Activated CD8-positive, alpha-beta memory T cell treated with anti-CD3 and anti-CD28 coated beads for 1 hour (primary cell): ENCODE measurements at places on chromosomes 12 and 14.

DNA sequence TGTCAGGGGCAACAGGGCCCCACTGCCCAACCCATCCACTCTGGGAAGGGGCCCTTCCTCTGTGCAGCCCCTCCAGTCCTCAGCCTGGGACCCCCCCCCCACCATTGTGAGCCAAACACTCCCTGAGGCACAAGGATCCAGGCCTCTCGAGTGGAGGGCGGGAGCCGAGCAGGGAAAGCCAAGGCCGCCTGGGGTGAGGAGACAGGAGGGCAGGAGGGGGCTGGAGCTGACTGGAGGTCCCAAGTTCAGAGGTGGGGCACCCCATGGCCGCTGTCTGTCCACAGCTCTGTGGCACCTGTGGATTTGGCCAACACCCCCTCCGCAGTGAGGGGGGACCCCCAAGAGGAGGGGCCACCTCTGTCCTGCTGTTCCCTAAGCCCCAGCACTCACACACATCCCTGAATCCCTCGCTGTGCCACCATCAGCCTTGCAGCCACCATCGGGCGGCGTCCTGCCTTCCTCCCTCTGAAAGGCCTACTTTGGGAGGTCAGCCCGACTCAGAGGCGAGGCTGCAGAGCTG is 25.4 kb upstream of the C14orf180 start:
- no peak for DNase-seq

DNA sequence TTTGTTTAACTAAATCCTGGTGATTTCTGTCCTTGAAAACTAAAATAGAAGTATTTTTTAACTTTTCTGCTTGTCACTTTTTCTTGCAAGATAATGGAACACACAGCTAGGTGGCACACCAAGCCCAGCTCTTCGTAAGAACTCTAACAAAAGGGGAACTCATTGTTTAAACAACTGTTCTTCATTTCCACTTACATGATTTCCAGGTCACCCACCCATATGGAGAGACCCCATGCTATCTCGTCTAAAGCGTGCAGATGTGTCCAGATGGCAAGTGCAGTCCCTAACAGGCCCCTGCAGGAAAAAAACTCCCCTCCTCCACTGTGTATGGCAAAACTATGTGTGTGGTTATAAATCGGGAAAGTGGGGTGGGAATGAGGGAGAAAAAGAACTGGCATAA is 43.3 kb upstream of the NT5DC3 start:
- no peak for DNase-seq

DNA sequence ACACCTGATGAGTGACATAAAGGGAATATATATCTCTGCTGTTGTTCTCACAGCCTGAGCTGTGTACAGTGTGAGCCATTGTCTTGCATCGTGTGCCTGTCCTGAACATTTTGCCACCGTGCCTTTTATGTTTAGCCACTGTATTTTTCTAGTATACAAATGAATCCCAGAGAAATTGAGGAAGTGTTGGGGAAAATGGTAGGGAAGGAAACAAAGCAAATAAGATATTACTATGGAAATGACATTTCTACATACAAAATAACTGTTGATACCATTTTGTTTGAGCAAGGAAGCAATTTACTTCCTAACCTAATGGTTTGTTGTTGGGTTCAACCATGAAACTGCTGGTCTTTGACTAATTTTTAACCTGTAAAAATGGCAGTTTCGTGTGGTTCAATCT is 5.5 kb downstream of the PSMA6 start:
- no peak for DNase-seq

DNA sequence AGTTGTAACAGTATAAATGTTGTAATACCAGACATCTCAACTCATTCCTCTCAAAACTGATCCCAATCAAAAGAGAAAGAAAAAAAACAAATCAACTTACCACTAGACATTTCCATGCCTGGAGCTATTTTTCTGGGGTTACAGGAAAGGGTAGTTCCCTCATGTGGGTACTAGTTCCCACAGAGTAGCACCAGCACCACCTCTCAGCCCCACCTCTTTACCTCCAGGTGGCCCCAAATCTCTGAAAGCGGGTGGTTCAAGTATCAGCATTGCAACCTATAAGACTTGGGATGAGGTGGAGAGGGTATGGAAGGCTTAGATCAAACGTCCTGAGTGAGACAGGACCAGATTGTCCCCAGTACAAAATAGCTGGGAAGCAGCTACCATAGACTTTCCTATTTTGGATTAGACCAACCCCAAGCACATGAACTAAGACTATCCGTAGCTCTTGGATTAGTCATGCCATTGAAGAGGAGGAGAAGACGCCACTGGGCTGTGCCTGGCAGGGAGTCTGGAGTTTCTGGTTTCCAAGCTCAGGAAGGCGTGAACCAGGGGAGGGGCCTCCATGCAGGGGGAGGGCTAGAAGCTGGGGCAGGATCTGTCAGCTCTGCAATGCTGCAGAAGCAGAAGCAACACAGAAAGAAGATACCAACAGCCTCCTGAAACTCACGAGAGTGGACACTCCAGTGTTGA is at the start of gene SLC39A2:
Gene SLC39A2 (plus strand): TSS at position 620 of the 693 bp plus-strand sequence. CDS start 154 bp downstream, outside the sequence.
- no peak for DNase-seq

- no peak for DNase-seq
These were observed 63.8 kb downstream of the TSPAN11 start for GRCh38 chr12:30990316-30990715.

- DNase-seq: no peak
These were observed 551.5 kb upstream of the ATP2B1 start for GRCh38 chr12:90260136-90260535.

DNA sequence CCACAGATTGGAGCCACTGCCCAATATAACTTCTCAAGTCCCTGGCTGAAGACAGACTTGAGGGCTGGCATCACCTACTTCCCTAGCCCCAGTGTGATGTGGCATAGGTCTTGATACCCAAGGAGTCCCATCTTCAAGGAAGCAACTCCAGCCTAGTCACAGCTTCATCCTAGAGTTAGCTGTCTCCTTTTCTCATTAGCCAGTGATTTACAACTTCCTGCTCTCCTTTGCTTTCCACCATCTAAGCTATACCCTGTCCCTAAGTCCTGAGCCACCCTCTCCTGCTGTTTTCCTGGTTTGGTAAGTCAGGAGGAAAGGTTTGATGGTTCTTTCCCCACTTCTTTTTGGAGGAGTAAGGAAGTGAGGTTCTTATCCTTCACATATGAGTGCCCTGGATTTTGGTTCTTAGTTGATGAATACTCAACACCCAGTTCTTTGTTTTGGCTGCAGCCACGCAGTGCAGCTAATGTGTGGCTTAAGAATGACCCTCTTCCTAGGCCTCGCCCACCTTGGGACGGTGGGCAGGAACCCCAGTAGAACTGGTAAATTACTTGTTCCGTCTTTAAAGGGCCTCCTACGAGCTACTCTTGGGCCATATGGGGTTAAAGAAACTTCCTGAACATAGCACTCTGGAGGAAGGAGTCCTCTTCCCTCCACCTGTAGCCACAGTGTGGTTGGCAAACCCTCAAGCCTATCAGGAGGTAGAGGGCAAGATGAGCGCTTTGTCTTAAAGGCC is 3.9 kb upstream of the GPX2 start:
- DNase-seq: no peak

DNA sequence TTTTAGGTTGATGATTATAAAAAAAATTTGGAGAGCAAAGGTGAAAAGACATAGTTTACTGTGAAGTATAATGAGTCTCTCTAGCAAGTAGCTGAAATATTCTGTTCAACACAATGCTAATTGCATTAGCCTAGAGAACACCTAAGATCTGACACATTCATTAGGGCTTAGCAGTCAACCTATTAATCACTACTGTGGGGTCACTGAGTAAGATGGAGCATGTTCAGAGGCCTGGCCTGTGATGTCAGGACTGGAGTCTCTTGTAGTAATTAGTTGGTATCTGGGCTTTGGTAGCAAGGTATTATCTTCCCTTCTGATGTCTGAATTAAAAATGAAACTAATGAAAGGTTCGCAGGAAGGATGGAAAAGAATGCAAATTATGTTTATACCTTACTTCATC is 112.7 kb downstream of the SLC16A7 start:
- DNase-seq: no peak

- DNase-seq: no peak
These were observed 34.9 kb downstream of the HCAR2 start for GRCh38 chr12:122668268-122668667.

DNA sequence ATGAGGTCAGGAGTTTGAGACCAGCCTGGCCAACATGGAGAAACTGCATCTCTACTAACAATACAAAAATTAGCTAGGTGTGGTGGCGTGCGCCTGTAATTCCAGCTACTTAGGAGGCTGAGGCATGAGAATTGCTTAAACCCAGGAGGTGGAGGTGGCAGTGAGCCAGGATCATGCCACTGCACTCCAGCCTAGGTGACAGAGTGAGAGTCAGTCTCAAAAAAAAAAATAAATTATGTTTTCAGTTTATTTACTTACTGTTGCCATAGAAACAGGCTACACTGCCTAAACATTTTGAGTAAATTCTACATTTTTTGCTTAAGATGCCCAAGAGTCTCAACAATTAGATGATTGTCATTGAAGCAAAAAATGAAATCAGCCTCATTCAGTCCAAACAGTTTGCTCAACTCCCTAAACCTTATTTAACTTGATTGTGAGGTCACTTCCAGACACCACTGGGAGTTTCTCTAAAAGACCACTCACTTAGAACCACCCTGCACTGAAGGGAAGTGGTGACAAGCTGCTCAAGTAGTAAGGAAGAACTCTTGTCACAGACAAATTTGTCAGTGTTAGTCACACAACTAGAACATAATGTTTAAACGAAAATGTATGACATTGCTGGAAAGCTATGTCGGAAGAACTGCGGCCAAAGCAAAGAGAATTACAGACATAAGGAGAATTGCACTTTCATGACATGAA is 9.8 kb upstream of the GNPNAT1 start:
- DNase-seq: no peak

GRCh38 chr14:105155681-105156413 is 12.7 kb downstream of the JAG2 start:
- no peak for DNase-seq

DNA sequence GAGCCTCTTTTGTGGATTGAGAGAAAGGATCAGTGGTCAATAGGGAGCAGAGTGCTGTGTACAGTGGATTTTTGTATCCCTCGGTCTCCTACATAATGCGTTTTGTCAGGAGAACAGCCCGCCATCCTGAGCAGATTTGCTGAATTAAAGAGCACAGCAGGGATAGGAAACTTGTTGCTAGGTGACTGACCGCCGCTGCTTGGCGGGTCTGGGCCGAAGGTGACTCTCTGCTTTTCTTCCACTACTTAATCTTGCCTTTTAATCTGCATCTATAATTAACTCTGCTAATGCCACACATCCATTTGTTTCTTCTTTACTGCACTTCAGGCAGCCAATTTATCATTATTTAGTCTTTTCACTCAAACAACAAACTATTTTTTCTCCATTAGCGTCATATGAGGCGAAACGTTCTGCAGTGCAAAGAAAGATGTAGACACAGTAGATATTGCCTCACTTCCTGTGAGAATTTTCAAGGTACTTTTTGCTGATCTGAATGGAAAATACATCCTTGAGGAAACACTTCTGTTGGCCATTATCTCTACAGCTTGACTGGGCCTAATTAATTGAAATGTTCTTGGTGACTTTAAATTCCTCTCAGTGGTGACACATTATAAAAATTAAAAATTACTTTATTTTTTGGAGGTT is 108.0 kb downstream of the PPM1A start:
- no peak for DNase-seq

GRCh38 chr12:1594006-1594260 is 448 bp downstream of the FBXL14 start:
- DNase-seq: no peak

DNA sequence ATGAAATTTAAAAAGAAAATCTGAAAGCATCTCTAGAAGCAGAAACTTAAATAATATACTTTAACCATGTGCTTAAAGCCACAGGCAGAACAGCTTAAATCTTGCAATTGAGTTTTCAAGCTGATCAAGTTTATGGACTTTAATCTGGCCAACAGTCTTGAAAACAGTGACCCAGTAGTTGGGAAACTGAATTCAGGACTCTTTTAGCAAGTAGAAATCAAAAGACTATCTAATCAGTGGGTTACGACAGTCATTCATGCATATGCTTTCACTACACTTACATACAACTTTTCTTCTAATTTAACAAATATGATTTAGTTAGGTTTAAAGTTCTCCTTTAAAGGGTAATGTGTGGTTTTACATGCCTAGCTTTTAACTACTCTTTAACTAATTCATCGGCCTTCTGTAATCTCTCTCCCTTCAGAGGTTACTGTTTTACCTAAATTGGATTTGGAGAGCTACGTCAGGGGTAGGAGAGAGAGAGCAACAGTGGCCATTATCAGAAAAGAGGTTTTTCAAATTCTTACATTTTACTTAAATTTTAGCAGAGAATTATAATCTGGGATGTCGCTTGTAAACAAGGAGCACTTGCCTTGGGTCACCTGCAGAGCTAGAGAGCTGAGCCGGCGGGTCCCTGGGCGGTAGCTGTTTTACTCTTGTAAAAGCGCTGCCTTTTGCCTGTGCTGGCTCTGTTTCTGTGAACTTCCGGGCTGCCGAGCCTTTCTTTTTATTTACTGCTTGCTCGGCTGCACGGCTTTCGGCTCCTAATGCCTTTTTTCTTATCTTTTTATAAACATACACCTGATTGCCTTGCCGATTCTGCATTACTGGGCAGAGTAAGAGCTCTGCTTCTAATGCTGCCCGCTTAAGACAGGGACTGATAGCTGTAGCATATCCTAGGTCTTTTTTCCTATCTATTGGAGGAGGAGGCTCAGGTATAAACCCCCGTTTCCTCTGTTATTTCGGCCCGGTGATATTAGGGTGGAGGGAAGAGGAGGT is 17.4 kb upstream of the LYZ start:
- DNase-seq: peak; percentile 28

- DNase-seq: no peak
These were observed 85.9 kb upstream of the CCDC91 start for GRCh38 chr12:28104316-28104715.

GRCh38 chr12:126747530-126748149 is 1519.3 kb upstream of the TMEM132C start:
- no peak for DNase-seq

GRCh38 chr12:31362759-31363415 is 36.9 kb upstream of the SINHCAF start:
- no peak for DNase-seq

DNA sequence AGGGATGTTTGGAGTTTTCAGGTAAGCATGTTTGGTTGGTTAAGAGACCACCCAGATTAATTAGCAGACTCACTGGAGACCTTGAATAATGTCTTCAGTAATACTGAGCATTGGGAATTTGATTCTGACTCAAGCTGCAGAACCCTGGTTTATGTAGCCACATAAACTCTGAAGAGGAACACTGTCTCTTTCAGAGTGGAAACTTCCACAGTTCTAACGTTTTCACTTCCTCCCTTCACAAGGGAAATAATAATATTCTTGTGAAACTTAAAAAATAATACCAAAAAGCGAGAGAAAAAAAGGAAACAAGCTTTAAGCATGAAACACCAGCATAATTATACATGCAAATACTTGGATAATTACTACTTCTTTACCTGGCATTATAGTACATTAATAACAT is 40.0 kb upstream of the ST8SIA1 start:
- DNase-seq: no peak

DNA sequence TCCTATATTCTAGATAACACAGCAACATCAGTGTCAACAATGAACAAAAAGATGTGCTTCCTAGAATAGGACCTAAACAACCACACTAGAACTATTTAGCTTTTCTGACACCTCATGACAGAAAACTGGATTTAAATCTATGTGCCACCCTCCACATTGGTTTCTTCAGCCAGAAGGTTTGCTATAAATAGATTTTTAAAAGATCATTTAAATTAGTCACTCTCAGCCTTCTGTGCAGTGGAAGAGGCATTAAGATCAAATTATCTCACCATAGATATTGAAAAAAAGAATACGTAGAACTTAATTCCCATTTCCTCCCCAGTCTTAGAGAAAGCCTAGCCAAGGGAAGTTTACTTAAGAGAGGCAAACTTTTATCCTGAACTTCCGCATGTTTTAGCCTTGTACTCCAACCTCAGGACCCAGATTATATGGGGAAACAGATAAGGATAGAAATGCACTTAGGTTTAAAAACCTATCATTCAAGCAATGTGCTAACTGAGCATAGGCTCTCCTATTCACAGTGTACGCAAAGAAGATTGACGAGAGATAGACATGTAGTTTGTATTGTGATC is 59.6 kb downstream of the NELL2 start:
- DNase-seq: no peak
